ENCODE measurements at places on chromosomes 11 and 22.

GRCh38 chr22:27814993-27815392 lies 13.4 kb upstream of the MN1 start:
- DNase-seq, result no peak

DNA sequence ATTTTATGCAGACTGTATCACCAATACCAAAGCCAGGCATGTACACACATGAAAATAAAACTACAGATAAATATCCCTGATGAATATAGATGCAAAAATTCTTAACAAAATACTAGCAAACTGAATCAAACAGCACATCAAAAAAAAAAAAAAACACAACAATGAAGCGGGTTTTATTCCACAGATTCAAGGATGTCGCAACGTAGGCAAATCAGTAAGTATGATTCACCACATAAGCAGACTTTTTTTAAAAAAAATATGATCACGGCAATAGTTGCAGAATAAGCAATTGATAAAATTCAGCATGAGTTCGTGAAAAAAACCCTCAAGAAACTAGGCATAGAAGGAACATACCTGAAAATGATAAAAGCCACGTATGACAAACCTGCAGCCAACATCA lies 21.3 kb downstream of the OR51F1 start:
- DNase-seq, result no peak

DNA sequence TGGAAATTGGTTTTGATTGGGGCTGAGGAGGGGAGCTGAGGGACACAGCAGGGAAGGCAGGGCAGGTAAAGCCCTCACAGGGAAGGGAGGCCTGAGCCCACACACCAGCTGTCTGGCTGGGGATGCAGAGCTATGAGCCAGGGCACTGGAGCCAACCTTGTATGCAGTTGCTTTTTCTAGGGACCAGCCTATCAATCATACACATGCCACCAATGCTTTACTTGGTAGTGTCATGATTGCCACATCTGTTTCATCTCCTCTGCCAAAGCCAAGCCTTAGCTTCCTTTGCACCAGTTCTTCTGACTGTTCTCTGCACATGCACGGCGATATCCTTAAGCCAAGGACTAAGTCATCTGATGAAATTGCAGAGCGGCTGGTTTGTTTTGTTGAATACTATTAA lies 207.1 kb upstream of the PLET1 start:
- DNase-seq, result no peak

DNA sequence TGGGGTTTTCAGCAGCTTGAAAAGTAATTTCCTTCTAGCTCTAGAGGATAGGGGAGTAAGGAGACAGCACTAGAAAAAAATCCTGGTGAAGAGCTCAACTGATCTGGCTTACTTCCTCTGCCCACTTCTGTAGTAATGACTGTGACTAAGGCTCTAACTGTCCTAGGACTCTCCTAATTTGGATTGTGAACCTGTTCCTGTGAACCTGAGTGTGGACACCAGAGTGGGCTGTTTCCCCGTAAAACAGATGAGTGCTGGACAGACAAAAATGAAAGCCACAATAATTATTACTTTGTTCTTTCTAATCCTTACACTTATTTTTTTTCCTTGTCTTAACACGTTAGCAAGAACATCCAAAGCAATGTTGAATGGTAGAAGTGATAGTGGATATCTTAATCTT lies 154.1 kb downstream of the AASDHPPT start:
- DNase-seq, result no peak

DNA sequence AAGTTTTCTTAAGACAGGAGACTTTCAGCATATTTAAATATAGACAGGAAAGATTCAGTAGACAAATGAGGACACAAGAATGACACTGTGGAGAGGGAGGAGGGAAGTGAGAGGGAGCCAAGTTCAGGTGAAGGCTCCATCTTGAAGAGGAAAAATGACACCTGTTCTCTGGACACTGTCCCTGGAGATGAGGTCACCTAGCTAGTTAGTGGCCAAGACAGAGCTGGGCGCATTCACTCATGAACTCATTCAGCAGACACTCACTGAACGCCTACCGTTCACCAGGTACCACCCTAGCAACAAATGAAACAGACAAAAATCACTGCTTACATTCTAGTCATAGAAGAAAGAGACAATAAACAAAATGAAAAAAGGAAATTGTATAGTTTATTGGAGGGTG lies 103.3 kb upstream of the PARVA start:
- no peak for DNase-seq

DNA sequence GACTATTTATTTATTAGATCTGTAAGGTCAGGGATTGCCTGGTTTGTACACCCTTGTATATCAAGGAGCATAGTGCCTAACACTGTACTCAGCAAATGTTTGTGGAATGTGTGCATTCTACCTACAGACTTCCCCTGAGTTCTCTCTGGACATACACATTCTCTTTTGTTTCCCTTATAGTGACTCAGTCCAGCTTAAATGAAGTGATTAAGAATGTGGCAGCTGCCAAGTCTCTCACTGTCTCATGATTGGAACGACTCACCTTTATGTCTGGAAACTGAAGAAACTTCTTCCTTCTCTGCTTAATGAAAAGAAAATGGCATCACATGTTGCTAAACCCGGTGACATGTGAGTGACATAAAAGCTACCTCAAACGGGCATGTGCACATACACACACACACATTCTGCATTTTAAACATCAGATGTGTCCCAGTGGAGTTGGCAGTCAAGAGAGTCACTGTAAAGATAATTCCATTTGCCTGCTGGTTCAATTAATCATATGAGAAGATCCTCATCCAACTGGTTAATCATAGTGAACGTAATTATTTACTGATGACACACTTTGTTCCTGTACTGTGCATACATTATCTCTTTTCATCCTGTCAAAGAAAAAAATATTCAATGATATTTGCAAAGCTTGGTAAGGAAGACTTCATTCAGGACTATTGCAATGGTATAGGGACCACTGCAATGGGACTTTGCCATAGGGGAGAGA lies 42.8 kb downstream of the GLYAT start:
- no peak for DNase-seq

DNA sequence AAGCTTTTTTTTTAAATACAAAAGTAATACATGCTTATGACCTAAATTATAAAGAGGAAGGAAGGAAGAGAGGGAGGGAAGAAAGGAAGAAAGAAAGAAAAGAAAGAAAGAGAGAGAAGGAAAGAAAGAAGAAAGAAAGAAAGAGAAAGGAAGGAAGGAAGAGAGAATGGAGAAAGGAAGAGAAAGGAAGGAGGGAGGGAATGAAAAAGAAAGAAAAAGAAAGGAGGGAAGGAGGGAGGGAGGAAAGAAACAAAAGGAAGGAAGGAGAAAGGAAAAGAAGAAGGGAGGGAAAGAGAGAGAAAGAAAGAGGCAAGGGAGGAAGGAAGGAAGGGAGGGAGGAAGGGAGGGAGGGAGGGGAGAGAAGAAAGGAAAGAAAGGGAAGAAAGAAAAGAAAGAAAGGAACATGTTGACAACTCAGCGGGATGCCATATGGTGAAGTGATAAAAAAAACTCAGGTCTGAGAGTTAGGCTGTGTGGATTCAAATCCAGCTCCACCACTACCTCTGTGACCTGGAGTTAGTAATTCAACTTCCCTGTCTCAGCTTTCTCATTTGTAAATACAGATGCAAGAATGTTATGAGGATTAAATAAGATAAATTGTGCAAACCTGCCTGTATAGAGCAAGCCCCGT lies 9.6 kb upstream of the EED start:
- DNase-seq, result no peak

- DNase-seq, result no peak
These were observed 26.4 kb downstream of the AMOTL1 start for GRCh38 chr11:94794287-94795168.

DNA sequence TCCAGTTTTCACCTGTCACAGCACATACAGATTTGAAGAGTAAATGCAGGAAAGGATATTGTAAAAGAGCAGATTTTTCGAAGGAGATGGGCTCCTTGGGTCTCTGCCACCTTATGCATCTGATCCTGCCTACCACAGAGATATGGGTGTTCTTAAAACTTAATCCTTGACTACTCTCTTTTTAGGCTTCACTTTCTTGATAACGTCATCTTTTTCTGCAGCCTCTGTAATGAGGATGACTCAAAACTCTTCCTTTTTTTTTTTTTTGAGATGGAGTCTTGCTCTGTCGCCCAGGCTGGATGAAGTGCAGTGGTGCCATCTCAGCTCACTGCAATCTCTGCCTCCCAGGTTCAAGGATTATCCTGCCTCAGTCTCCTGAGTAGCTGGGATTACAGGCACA lies 7.8 kb downstream of the PRR14L start:
- no peak for DNase-seq

DNA sequence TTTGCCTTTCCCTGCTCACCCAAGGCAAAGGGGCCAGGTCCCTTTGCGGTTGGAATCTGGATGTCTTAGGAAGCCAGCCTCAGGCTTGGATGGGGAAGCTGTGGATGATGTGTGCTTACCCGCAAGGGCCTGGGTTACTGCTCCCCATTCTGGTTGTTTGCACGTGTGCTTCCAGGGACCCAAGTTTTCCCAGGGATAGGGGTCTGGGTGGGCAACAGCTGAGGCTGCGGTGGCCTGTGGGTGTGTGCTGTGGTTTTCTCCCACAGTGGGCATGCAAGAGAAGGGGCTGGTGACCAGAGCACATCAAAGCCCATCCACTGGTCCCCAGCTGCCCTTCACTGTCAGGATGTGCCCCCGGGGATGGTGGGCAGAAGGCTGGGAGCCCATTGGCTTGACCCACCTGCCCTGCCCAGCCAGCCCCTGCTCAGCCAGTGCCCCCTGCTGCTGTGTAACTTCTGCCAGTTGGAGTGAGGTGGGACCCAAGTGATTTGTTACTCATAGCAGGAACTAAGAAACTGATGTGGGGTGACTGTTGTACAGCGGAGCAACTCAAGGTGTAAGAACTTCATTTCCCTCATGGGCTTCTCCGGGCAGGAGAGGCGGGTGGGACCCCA lies 3.3 kb downstream of the CAPN5 start:
- DNase-seq, result no peak

DNA sequence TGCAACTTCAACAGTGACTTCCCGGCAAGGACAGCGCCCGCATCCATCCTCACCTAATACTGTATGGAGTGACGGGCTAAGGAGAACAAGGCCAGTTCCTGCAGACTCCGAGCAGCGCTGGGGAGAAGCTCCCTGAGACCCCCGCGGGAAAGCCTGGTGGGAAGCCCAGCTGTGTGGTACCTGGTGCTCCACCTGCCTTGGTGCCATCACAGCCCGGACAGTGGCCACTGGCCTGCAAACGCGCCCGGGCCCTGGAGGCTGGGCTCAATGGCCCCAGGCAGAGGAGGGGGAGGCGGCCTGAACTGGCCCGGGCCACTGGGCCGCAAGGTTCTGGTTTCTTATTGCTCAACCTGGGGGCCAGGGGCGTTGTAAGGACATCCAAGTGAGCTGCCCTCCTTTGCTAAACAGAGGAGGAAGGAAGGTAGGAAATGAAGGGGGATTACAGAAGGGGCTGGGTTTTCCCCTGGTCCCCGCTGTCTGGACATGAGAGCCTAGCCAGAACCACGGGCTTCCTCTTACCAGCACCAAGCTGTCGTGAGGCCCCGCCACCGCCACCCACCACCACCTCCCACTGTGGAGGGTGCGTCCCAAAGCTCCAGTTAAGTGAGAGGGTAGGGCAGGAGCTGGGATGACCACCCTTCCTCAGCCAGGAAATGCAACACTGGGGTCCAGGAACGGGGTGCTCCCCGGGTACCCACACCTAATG lies 8.5 kb upstream of the CDC42BPG start:
- DNase-seq, result no peak

DNA sequence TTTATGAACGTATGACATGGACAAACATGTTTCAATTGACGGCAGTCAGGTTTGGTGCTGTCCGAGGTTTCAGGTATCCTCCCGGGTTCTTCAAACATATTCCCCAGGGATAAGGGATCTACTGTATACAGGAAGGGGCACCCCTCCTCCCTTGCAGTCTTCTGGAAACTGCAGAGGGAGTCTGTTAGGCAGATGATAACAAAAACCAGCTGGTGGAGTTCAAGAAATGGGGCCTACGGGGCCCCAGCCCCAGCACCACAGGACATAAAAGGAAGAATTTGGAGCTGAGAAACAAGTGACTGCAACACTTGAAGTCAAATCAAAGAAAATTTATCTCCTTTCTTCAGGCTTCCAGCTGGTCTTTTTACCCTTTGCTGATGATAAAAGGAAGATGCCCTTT lies 32.1 kb downstream of the SNU13 start:
- no peak for DNase-seq

DNA sequence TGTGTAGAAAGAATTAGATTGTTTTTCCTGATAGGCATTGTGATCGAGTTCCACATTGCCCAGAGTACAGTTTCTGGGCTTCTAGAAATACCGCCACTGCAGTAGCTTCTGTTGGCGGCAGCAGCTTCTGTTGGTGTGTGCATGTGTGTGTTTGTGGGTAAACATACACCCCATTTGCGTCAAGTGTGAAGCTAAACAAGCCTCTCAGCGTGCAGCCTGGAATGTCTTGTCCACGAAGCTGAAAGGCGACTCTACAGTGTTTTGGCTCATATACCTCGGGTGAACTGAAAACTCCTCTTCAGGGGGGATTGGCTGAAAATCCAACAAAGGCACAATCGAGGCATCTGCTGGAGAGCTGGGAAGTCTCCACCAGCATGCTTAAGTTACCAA lies 112.0 kb upstream of the E2F8 start:
- DNase-seq, result no peak

DNA sequence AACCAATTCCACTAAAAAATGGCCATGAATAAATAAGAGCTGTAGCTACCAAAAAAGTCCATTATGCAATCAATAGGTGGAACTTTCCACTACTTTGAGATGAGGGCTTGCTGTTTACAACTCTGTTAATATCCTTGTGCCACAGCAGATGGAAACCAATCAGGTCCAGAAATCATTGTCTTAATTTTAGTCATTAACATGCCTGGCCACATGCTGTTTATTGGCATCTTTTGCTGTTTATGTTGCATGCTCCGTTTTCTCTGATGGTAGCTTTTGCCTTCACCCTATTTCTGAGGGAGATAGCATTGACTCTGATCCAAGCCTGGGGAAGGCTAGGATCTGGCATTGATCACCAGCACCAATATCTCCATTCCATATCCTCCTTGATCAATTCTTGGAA lies 192.9 kb upstream of the SEZ6L start:
- DNase-seq, result no peak

DNA sequence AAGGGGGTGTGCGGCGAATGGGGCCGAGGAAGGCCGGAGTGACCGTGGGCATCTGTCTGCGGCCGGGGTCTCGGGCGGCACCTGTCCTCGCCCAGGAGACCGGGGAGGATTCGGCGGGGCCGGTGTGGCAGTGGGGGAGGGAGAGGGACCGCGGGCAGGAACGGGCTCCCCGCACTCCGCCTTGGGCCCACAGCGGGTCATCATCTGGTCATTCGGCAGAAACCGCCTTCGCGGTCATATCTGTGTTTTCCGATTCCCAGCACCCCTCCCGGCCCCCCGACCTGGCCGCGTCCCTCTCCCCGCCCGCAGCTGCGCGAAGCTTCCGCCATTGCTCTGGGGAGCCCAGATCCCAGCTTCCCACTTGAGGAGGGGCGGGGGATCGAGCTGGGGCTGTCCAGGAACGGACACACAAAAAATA lies 824 bp upstream of the CBX6 start:
- DNase-seq, result no peak

DNA sequence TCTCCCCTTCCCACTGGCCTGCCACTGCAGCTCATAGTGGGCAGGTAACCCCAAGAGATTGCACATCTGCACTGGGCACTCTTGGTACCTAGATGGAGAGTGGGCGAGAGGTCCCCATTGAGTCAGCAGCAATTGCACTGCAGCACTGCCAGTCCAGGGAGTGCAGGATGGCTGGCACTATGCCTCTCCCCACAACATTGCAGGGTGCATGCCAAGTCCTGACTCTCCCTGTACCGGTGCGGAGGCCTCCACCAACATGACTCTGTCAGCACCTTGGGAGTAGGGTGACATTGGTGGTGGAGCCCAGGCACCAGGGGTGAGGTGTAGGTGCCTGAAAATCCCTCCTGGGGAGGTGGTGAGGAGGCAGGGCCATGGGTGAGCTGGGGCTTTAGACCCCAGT lies 82.2 kb downstream of the TRAF6 start:
- DNase-seq, result no peak

Measured in activated CD4-positive, alpha-beta T cell treated with anti-CD3 and anti-CD28 coated beads, Interleukin-2, amount 50 U/mL, for 1 hour (primary cell).